ENCODE measurements at places on chromosomes 1 and 21.

DNA sequence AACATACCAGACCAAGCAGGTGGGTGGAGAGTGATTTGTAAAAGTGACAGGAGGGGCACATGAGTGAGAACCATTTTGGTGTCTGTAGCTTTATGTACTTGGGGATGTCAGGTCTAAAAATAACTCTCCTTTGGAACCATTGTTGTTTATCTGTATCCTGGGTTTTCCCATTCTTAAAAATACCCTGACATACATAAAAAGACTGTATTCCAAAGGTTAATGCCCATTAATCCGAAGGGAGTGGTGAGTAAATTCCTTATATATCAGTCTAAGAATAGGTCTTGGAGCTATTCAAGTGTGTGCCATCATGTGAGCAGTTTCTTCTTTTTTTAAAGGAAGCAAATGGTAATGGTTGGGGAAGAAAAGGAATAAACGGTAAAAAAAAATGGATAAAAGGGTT is 117.5 kb downstream of the TGFB2 start:
- no peak for DNase-seq

- DNase-seq: no peak
Measured at GRCh38 chr1:40637470-40638007, 27.9 kb downstream of the RIMS3 start.

DNA sequence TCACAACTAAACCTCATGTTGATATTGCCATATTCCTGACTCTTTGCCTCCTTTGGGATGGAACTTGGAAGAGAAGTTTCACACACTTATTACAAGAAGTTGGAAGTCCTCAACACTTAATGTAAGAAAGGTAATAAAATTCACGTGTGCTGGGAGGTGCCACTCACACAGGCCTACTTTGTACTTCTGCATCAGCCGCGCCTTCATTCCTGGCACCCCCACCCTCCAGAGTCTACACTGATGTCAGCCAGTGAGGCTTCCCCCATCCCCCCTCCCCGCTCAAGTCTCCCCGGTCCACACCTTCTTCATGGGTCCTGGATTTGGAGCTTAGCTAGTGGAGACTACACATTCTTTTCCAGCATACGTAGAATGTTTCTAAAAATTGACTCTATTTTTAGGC is 24.8 kb upstream of the SLC45A1 start:
- DNase-seq: no peak

DNA sequence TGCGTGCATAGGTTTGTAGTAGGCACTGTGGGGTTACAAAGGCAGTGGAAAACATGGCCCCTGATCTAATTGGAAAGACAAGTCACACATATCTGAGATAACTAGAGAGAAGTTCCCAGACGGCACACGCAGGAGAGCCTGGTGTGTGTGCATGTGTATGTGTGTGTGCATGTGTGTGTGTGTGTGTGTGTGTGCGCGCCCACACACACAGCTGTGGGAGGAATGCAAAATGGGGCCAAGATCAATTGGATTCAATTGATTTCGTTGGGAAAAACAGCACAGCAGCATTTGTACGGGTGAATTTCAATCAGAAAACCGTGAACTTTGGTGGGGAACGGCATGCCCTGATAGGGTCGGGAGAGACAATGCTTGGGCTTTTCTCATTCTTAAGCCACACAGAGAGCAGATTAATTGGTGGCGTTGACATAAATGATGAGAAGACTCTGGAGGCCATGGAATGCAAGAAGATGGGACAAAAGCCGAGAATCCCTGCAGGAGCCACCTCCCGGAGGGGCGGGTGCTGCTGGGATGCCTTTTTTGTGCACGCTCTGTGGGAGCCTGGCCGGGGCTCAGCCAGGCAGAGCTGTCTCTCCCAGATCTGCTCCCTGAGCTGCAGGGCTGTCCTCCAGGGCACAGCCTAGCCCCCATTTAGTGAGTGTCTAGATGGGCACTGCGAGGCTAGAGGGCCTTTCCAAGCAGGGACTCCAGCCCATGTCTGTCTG is 322.0 kb downstream of the CAMTA1 start:
- DNase-seq: no peak

GRCh38 chr21:42121794-42122193 is 50.7 kb downstream of the UMODL1 start:
- no peak for DNase-seq

DNA sequence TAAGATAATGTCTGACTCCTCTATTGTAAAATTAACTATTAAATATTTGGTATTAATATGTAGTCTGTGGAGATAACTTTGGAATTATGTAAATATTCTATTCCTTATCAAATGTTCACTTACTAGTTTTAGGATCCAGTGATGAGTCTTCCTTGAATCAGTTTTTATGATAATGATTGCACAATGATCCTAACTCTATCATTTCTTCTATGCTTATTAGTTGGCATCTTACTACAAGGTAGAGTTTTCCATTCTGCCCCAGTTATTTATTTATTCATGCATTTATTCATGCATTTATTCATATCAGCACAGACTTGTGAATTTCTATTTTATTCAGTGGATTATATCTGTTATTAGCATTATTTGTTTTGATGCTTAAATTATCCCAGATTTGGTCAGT is 7.4 kb upstream of the MGST3 start:
- DNase-seq: no peak

GRCh38 chr1:38093569-38094520 is 47.3 kb upstream of the POU3F1 start:
- no peak for DNase-seq

- DNase-seq: peak; percentile 95
Measured at GRCh38 chr1:248823517-248824001, 2.2 kb downstream of the SH3BP5L start.

GRCh38 chr1:237211031-237211430 is 169.0 kb downstream of the RYR2 start:
- DNase-seq: no peak

DNA sequence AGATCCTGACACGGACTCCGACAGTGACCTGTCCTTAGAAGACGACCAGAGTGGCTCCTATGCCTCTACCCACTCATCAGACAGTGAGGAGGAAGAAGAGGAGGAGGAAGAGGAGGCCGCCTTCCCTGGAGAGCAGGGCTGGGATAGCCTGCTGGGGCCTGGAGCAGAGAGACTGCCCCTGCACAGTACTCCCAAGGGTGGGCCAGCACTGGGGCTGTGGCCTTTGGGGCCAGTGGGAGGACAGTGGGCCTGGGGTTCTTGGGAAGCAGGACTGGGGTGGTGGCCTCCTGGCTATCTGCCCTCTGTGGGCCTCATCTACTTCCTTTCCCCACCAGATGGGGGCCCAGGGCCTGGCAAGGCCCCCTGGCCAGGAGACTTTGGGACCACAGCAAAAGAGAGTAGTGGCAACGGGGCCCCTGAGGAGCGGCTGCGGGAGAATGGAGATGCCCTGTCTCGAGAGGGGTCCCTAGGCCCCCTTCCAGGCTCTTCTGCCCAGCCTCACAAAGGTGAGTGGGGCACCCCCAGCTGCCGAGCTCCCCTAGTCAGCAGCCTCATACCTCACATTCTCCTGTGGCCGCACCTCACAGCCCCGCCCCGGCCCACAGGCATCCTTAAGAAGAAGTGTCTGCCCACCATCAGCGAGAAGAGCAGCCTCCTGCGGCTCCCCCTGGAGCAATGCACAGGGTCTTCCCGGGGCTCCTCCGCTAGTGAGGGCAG is 10.0 kb downstream of the PSRC1 start:
- DNase-seq: no peak

DNA sequence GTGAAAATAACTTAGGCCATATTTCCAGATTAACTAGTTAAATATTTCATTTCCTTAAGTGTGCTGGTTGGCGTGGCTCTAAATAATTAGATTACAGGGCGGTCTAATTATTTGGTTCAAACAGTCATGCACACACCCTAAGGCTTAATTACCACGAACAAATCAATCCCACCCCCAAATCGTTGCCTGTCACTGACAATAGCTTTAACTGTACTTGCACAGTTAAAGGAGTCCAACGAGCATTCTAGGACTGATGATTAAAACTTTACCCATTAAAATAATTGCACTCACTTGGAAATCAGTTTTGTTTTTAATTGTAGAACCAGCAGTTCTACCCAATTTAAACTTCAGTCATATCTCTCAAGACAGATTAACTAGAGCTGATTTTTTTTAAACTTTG is 1.5 kb upstream of the POU2F1 start:
- no peak for DNase-seq

DNA sequence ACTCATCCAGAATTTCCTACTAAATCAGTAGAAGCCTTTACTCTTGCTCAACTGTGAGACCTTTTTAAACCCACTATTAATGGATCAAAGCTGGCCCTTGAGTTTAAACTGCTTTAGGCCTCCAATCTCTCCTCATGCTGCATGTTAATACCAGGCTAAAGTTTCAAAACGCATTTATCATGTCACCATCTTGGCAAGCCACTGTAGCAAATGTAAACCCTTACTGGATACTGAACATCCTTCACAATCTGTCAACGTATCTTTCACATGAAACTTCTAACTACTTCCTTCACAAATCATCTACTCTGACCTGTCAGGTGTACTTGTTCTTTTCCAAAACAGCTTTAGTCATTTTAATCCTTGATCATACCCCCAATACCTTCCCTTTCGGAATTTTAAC is 3.0 kb downstream of the PAXBP1 start:
- DNase-seq: no peak

DNA sequence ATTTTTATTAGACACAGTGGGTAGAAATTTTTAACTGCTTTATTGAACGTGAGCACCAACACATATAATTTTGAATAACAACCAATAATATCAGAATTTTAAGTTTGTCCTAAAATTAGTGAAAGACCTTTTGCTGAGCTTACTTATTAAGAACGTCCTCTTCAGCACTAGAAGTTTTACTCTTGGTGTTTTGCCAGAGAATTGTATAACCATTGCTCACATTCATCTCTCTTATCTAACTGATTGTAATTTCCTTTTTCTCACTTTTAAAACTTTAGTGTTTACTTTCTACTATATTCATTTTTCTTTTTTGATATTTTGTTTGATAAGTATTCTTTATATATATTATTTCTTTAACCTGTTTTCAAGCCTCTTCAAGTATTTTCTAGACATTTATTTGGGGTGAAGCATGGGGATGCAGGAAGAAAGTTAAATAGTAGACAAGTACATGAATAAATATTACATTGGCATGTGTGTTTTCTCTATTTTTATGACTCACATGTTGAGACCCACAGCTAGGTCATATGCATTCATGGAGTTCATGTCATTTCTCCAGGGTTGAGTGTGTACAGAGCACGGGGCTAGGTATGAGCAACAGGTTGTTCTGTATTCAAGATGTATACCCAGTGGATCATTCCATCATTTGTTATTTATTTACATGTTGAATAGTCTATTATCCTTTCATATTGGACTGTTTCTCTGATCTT is 90.6 kb downstream of the ATP6V1G3 start:
- no peak for DNase-seq

DNA sequence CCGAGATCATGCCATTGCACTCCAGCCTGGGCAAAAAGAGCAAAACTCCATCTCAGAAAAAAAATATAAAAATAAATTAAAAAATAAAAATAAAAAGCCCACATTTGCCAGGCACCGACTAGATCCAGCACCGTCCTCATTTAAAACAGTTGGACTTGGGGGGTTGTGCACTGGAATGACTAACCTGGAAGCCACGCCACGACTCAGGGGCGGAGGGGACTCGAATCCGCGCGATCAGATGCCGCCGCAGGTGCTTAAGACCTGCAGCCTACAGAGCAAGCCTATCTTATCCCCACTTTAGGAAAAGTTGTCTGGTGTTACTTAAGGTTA is 38.5 kb downstream of the ZBTB8OS start:
- DNase-seq: no peak

DNA sequence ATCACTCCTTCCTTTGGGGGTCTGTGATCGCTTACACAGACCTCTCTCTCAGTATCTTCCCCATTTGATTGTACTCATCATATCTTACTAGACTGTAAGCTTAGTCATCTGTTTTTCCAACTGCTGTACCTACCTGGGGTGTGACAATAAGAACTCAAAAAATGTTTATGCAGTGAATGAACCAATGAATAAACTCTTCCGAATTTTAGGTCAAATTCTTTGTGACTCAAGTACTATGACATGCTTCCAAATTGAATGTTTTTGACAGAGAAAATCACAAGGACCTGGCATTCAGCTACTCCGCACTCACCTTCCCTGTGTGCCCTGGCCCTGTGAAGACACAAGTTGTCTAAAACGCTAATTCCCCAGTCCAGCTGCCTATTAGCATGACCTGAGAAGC is 42.1 kb downstream of the TMCO4 start:
- DNase-seq: no peak
